Fibroblast of upper back skin (primary cell): ENCODE measurements at places on chromosomes 1 and 21.

GRCh38 chr1:223088713-223089240, 54.3 kb downstream of the TLR5 start:
- DNase-seq = no peak

DNA sequence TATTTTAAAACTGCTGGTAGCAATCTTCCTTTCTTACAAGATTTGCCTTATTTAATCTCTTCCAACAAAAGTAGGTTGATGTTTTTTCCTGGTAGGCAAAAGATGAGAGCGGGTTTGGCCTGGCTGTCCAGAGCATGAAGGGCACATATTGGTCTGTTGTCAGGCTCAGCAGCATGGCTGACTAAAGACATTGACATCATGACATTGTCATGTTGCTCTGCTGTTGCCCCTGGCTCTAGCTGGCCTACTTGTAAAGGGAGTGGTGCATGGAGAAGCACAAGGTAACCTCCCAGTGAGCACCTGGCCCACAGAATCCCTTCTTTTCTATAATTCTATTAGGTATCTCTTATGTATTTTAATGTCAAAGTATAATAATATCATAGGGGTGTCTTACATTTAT, 23.6 kb downstream of the GNPAT start:
- no peak for DNase-seq

DNA sequence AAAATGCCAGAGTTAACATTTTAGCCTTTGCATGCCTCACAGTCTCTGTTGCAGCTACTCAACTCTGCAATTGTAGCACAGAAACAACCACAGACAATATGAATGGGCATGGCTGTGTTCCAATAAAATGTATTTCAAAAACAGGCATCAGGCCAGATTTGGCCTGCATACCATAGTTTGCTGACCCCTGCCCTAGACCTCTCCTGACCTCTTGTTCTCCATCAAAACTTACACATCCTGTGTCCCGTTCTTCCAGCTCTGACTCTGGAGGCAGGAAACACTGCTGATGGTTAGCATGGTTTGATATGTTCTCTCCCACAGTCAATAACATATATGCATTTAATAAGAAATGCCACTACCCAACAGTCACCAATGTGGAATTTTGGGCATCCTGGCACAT, 138.6 kb downstream of the LMX1A start:
- DNase-seq = no peak

DNA sequence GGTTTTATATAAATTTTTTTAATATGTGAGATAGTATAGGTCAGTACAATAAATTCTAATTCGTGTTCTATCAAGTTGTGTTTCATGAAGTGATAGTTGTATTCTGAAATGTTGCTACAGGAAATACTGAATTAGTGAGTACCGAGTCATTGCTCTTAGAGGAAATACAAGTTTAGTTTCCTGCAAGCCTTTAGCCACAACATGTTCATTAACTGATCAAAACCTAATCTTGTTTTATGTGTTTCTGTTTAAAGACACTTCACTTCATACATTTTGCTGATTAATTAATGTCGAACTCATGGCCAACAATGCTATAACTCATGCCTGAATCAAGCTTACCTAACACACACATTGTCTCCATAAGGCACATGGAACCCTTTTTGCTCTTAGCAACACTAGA, 43.6 kb downstream of the LRRC7 start:
- DNase-seq = peak; percentile 1

- DNase-seq = no peak
Measured at GRCh38 chr1:29830383-29830782, 594.1 kb downstream of the PTPRU start.

DNA sequence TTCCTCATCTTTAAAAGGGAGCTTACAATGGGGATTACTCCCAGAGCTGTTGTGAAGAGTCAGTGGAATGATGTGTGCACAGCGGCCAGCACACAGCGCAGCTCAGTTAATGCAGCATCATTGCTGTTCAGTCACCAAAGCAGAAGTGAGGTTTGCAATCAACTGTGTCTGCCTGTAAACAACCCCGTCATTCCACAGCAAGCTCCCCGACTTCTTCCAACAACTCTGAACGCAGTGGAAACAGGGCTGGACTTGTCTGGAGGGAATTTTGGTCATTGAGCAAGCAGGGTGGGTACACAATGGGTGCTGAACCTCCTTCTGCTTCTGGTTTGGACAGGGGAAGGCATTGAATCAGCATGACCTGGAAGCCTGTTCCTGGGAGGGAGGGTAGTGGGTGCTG, 347.4 kb downstream of the PTPRU start:
- no peak for DNase-seq

DNA sequence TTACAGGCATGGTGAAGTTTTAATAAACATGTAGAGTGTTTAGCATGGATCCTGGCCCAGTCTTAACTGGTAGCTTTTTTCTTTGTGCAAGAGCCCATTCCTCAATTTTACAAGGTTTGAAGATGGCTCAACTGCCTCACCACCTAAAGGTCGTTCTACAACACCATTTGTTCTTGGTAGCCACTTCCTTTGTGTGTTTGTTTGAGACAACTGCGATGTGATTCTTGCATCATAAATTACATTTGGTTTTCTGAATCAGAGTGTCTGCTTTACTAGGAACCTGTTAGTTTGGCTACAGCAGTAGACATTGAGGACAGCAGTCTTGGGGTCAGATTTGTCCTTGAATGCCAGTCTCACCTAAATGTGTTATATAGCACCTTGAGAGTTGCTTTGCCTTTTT, 3.3 kb downstream of the PLEKHM2 start:
- no peak for DNase-seq

- no peak for DNase-seq
Measured at GRCh38 chr1:14693949-14694348, 95.5 kb downstream of the KAZN start.

DNA sequence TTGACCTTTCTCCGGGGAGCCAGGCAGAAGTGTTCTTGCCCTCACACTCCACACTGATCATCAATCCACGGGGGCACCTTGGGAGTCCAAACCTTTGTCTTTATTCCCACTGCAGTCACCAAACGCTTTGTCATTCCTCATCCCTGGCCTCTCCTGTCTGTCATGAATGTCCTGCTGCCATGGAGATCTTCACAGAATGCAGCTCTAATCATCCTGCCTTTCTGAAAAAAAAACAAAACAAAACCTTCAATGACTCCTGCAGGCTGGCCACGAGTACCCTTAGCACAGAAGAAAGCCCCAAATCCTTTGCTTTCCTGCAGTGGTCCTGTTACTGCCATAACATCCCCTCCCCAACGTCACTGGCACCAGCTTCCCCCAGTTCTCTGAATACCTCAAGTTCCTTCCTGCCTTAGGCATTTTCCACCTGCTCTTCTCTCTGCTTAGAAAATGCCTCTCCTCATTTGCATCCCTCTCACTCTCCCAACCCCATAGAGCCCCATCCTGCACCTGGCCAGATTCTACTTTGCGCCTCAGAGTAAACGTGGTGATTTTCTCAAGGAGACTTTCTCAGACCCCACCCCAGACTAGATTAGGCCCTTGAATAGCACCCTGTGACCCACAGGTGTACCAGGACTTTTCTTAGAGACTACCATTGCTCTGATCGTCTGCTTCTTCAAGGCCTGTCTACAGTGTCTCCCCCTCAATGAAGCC, 131.2 kb downstream of the AK5 start:
- no peak for DNase-seq

DNA sequence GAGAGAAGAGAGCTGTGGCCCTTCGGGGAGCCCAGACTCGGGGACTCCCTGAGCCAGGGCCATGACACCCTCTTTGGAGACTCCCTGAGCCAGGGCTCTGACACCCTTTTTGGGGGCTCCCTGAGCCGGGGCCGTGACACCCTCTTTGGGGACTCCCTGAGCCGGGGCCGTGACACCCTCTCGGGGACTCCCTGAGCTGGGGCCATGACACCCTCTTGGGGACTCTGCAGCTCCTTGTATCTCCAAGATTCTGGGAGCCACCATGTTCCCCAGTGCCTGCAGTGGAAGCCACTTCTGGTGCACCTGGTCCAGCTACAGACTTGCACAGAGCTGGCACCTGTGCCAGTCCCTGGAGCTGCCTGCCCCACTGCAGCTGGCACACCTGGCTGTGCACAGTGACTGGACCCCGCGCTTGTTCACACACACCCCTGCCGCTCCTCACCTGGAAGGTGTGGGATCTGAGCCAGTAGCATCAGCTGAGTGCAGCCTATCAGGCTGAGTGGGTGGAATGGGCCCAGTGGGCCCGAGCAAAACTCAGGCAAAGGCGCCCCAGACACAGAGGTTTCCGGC, 3.8 kb upstream of the SSU72 start:
- no peak for DNase-seq

- DNase-seq = peak; percentile 81
Measured at GRCh38 chr1:157966031-157966537, 27.4 kb upstream of the KIRREL1 start.

DNA sequence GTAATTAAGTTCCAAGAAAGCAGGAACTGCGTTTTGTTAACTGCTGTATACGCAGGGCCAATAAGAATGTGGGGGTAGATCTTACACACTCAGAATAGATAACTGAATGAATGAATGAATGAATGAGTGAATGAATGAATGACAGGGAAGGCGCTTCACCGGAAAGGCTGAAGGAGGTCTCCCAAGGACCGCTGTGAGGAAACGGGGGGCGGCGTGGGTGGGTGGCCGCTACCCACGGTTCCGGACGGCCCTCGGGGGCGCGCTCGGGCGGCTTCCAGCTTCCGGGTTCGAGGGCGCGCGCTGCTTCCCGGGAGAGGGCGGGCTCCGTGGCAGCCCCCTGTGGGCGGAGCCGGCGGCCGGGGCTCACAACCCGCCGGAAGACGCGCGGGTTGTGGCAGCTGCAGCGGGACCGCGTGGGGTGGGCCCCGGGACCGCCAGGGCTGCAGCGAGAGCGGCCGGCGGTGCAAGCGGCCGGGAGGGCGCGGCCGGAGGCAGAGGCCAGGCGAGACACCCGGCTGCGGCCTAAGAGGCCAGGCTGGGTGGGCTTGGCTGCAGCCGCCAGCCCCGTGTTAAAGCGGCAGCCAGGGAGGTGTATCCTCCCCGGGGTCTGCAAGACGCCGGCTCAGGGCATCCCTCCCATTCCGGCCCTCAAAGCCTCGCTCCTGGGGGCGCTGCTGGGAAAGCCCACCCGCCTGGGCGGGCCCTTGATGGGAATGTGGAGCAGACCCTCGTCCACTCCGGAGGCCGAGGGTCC, at the start of gene ZFP69:
Gene ZFP69 (plus strand): TSS at position 367 of the 754 bp plus-strand sequence. CDS start 2,072 bp downstream, outside the sequence.
- peak; percentile 66 for DNase-seq

GRCh38 chr1:21619375-21619947, 49.7 kb downstream of the RAP1GAP start:
- no peak for DNase-seq

DNA sequence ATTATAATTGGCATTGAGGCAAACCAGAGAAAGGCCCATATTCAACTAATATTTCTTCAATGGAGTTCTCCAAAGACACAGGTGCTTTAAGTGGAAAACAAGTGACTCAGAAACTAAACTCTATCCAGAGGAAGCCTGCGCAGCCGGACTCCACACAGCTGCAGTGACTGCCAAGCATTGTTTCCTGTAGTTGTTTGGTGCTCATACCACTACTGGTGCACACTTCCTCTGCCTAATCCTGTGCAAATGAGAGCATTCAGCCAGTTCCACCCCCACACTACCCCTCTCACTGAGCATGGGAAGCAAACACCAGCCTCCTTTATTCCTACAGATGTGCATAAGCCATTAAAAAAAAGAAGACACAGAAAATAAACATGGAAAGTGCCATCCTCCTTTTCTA, 102.9 kb downstream of the VAV3 start:
- DNase-seq = no peak

DNA sequence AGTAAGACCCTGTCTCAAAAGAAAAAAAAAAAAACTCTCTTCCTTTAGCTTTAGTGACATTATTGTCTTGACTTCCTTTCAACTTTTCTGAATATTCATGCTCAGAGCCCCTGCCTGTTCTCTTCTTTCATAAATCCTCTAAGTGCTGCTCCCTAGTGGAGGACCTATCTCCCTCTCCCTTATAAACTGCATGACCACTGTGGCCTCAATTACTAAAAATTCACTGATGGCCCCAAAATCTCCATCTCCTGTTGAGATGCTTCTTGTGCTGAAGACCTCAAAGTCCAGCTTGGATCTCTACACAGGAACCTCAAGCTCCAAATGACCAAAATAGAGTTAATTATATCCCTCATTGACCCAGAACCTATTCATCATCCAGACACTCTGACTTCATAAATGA, 7.8 kb downstream of the ITLN1 start:
- no peak for DNase-seq
